ENCODE measurements at places on chromosomes 11 and 22. TPM values are rescaled to one million over a fixed set of nuclear protein-coding genes. Genes with fewer than 3 reads are reported as not detected.

Gene ANO5
- total RNA-seq = 42.1 TPM

Gene TTC28
- 12.1 TPM for total RNA-seq

Gene GPHA2
- total RNA-seq = not detected

Gene RCE1
- total RNA-seq = 3.9 TPM

Gene INCENP
- 11.0 TPM for total RNA-seq

Gene OR5B21
- total RNA-seq = not detected

Gene PTPN5
- 0.78 TPM for total RNA-seq

Gene HMGXB4
- 11.0 TPM for total RNA-seq

Gene DCDC1
- total RNA-seq = not detected

Gene GTSE1
- total RNA-seq = 0.29 TPM

Gene RTN4RL2
- total RNA-seq = 0.77 TPM

Gene GGTLC3
- not detected for total RNA-seq

Gene DLAT
- total RNA-seq = 91.2 TPM

Gene OR10D3
- not detected for total RNA-seq

Gene DGKZ
- 95.5 TPM for total RNA-seq

Gene LRRC55
- 0.27 TPM for total RNA-seq

Gene CDK2AP2
- 18.1 TPM for total RNA-seq

Gene VSIG2
- total RNA-seq = 0.30 TPM

Gene THRSP
- total RNA-seq = 0.24 TPM

Gene CECR2
- 24.1 TPM for total RNA-seq

Gene ZNF202
- 5.5 TPM for total RNA-seq

Gene SYT8
- total RNA-seq = not detected

Gene MAFF
- total RNA-seq = 28.1 TPM

Gene OR8A1
- total RNA-seq = not detected

Gene PACSIN2
- total RNA-seq = 27.9 TPM

Gene TMEM123
- total RNA-seq = 42.6 TPM

Gene OR8G5
- total RNA-seq = not detected

Gene ARHGAP20
- total RNA-seq = 0.67 TPM

Gene KCNK4
- not detected for total RNA-seq

Gene PGM2L1
- total RNA-seq = 10.9 TPM

Data from psoas muscle (tissue), 8 donors.